Kasumi-1 (cell line): ENCODE measurements at places on chromosomes 1 and 21.

- no peak for DNase-seq
Observed at GRCh38 chr1:228396770-228397662, 9.6 kb downstream of the TRIM11 start.

DNA sequence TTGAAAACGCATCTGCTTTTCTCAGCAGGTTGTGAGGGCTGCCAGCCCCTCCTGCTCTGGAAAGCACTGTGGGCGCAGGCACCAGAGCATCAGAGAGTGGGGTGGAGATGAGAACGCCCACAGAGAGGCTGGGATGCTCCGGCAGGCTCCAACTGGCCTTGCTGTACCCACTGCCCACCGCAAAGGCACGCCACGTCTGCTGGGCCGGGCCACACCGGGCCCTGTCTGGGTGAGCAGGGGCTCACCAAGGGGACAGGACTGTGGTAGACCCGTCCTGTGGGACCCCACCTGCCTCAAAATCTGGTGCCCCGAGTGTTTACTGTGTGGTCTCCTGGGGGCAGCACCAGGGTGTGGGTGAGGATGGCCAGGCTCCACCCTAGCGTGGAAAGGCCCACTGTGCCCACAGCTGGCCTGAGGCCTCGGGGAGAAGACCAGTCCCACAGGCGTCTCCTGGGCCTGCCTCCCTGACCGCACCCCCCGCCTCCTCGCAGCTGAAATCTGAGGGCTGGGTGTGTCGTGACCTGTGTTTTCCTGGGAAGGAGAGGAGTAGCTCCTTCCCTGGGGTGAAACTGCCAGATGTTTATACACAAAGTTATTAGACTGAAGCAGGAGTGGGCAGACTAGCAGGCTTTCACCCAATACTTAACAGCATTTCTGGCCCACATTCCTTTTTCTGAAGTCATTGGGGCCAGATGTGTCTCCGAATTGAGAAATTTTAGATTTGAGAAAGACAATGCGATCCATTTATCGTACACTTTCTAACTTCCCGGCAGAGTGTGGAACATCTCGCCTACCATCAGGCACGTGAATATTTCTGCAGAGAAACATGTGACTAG lies 53.8 kb downstream of the STUM start:
- DNase-seq = no peak

GRCh38 chr1:114087495-114087894 lies 66.2 kb downstream of the SYT6 start:
- DNase-seq = no peak

DNA sequence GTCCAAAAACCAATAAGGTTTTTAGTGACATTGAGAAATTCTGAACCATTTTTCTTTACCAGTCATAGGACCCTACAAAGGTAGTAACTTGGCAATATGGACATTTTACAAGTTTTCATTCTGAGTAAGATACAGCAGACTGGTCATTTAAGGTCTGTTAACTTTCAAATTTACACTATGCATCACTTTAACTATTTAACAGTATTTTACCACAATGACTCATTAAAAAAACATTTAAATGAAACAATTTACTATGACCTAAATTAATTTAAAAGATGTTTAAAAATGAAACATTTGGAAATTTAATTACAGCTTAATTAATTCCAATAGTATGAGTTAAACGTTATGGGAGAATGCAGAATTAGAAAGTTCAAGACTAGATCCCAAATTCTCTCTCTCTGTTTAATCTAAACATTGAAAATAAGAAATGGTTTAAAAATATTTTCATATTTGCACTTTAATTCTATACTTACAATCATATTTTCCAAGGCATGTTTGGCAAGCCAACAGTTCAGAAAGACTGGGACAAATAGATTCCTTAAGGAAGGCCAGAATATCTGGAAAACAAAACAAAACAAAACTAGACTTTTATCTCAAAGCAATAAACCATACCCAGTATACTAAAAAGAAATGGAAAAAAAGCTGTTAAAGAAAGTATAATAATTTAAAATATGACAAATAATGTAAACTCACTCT lies 140.9 kb downstream of the KCNT2 start:
- no peak for DNase-seq

- no peak for DNase-seq
Observed at GRCh38 chr1:68429233-68429808, 20.4 kb downstream of the RPE65 start.

DNA sequence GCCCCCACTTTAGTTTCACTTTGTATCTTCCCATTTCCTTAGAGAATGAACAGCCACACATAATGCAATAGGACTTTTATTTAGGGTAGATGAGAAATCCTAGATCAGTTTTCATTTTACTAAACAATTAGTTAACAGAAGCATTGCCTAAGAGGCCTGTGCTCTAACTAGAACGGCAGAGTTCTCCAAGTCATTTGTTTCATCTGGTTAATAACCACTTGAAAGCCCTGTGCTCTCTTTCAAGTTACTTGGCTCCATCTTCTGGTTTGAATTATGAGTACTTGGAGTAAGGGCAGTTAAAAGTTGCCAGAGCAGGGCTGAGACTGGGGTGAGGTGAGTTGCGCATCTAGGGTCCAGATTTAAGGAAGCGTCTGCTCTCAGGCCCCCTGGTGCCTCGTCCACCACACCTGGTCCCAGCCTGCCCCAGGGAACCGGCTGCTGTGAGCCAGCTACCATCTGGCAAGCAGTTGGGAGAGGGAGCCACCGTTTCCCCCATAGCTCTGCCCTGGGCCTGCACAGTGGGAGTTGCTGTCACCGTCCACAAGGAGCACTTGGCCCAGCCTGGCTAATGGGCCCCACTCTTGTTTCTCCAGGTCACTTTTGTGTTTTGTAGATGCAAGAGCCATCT lies 18.1 kb upstream of the SLC44A3 start:
- peak; percentile 87 for DNase-seq

GRCh38 chr1:156070548-156070947 lies 9.6 kb downstream of the RAB25 start:
- DNase-seq = no peak

- DNase-seq = peak; percentile 97
Observed at GRCh38 chr1:26786437-26787380, 1.0 kb upstream of the PIGV start.

- no peak for DNase-seq
Observed at GRCh38 chr1:7383671-7384520, 387.2 kb upstream of the VAMP3 start.

- no peak for DNase-seq
Observed at GRCh38 chr21:37253991-37254390, 13.1 kb downstream of the VPS26C start.

GRCh38 chr21:43331962-43332828 lies 94.7 kb downstream of the SIK1 start:
- no peak for DNase-seq

DNA sequence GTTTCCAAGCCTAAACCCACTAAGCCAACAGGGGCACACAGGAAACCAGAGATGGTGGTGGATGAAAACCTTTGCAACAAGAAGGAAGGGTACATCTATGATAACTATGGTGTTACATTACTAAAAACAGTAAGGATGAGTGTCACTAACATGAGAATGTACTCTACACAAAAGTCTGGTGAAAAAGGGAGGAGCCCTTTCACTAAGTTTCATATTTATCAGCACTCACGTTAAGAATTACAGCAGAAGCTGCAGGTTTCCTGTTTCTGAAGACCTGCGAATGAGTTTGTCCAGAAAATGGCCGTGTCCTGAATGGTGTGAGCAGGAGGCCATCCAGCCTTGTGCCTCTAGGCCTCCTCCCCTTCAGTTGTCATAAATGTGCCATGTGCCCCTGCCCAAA lies 17.8 kb downstream of the ABCG1 start:
- no peak for DNase-seq

DNA sequence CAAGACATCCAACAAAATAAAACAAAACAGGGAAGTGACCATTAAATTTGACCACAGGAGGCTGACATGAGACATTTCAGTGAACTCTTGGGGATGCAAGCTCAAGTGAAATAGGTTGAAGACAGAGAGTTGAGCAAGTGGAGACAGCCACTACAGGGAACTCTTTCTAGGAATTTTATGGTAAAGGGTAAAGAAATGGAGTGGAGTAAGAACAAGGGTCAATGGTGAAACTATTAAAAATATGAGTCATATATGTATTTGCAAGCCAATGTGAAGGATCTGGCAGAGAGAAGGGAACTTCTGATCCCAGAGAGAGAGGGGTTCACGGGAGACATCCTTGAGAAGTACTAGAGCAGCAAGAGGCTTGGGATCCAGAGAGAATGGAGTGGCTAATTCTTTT lies 9.1 kb upstream of the TRABD2B start:
- DNase-seq = no peak

- DNase-seq = no peak
Observed at GRCh38 chr1:99292886-99293285, 28.6 kb downstream of the PLPPR4 start.

DNA sequence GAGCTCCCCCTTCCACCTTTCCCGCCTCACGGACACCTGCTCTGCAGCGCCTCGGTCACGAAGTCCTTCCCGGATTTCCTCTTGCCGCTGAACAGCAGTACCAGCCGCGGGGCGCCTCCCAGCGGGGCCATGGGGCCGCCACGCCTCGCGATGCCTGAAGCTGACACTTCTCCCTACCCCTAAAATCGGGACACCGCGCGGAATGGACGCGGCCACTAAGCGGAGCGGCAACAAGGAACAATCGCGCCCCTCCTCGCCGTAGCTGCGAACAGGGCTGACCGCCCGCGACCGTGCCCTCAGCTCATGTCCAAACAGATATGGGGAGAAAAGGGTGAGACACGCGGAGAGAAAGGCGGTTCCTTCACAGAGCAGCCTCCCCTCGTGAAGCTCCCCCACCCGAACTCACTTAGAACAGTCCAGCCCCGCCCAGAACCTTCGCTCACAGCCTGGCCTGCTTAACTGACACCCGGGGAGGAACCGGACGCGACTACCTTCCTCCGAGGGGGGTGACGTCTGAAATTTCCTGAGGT lies at the start of gene PMVK:
TSS of gene PMVK (minus strand) at position 165 of the 530 bp plus-strand sequence. CDS start at position 131, 34 bp downstream.
- DNase-seq = peak; percentile 91

GRCh38 chr1:227131193-227131592 lies 187.1 kb downstream of the CDC42BPA start:
- peak; percentile 13 for DNase-seq

- DNase-seq = no peak
Observed at GRCh38 chr1:86872086-86872485, 41.8 kb downstream of the SELENOF start.

GRCh38 chr1:239718571-239718970 lies 332.2 kb downstream of the CHRM3 start:
- peak; percentile 38 for DNase-seq

GRCh38 chr1:233261206-233261605 lies 34.3 kb downstream of the PCNX2 start:
- no peak for DNase-seq

DNA sequence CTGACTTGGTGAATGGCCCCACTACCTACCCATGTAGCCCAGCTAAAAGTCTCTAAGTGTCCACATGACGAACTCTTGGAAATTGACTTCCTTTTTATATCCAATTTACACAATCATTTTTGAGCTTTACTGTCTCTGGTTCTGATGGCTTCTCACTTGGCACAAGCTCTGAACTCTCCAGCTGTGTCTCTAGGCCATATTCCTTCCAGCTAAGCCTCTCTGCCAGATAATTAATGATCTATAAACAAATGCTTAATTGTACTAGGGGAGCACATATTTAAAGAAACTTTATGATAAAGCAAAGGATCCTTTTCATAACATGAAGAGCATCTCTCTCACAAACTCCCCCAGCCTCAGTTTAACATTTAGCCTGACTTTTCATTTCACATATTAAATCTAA lies 16.3 kb upstream of the BEND5 start:
- DNase-seq = no peak

- DNase-seq = no peak
Observed at GRCh38 chr1:220031287-220031686, 15.0 kb downstream of the EPRS1 start.

DNA sequence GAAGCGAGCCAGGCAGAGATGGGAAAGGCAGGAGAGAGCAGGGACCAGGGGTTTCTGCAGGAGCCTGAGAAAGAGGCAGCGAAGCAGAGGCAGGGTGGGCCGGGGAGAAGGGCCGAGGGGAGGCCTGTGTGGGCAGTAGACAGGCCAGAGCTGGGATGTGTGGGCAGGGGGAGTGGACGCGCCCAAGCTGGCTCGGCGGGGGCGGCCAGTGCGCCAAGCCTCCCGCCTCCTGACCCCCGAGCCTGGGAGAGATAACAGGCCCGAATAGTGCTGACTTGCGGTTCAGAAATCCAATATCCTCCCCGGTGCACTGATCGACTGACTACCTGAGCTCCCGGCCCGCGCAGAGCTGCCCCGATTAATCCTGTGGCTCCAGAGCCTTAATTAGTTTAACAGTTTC lies 41.9 kb downstream of the AHDC1 start:
- DNase-seq = no peak

DNA sequence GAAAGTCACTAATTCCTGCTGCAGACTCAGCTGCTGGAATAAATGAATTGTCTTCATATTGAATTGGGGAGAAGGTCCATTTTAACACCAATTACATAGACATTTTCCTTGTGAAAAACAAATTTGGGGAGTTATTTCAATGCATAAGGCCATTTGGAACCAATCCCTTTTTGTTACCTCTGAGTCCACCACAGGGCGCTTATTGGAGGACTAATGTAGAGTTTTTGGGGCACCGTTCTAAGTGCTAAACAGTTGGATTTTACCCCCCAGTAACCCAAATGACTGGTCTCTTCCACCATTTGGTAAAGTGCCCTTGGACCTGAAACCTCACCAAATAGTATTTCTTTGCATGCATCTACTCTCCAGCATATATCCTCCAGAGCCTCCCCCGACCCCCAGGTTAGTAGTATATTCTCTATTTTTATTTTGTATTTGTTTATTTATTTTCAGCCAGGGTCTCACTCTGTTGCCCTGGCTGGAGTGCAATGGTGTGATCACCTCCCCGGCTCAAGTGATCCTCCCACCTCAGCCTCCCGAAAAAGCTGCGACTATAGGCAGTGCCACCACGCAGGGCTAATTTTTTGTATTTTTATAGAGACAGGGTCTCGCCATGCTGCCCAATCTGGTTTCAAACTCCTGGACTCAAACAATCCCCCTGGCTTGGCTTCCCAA lies 1.6 kb downstream of the PRUNE1 start:
- no peak for DNase-seq

- peak; percentile 78 for DNase-seq
Observed at GRCh38 chr21:45820171-45821091, 161.1 kb upstream of the COL6A1 start.
